ENCODE measurements at places on chromosomes 5 and 9.

GRCh38 chr5:90612919-90613318, 54.3 kb downstream of the ADGRV1 start:
- no peak for DNase-seq

DNA sequence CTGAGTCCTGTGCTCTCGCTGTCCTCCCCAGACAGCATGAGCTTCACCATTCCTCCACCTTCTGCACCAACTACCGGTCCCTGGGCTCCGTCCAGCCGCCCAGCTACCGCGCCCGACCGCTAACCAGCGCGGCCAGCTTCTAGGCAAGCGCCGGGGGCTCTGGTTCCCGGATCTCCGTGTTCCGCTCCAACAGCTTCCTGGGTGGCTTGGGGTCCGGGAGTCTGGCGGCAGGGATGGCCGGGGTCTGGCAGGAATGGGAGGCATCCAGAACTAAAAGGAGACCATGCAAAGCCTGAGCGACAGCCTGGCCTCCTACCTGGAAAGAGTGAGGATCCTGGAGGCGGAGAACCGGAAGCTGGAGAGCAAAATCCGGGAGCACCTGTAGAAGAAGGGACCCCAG, 613.1 kb upstream of the PTGER4 start:
- DNase-seq: no peak

GRCh38 chr5:26761446-26761845, 276.9 kb downstream of the CDH9 start:
- DNase-seq: no peak

GRCh38 chr5:96283589-96283988, 149.5 kb downstream of the PCSK1 start:
- DNase-seq: no peak

DNA sequence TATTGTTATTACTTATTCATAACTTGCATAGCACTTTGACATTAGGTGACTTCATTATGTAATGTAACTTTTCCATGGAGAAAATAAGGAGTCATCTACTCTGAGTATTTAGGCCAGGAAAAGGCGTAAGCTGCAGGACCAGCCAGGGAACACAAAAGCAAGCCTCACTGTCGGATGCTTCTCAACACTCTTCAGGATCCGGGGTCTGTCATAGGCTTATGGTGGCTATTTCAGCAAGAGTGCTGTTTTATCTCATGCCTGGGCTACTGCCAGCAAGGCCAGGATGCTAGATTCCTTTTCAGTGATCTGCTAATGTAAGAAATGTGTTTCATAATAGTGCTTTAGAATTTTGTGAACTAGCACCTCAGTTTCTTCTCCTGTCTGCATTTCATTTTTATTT, 162.4 kb downstream of the CHSY3 start:
- DNase-seq: no peak
